ENCODE measurements at places on chromosomes 3 and 15.

DNA sequence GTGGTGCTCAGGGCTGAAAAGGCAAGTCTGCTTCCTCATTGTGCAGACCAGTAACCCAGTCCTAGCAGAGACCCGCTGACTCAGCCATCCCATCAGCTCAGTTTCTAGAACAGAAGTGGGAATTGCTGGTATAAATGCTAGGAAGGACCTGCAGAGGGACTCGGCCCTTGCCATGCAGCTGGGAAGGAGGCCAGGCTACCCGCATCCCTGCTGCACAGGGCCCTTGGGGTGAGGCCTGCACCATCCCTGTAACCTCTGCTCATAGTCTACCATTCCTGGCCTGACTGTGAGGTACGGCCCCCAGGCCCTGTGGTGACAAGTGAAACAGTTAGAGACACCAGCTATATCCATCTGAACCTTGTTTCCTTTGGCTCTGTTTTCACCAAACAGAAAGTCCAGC lies 23.5 kb downstream of the RAB6B start:
- no peak for DNase-seq

DNA sequence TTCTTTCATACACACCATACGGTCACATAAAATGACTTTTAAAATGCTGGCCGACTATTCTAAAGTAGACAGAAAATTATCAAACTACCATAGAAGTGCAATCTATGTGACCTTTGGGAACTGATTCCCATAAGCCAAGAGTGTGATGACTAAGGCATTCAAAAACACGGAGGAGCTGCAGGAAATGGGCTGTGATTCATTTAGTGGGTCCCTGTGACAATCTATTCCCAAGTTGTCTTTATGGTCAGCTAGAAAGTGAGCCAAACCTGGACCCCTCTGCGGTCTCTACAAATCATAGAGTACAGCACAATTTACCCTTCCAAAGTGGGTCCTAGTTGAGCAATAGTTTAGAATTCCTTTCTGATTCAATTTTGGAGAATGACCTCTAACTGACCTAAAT lies 251.5 kb upstream of the CBLB start:
- no peak for DNase-seq

- DNase-seq: no peak
These were observed 24.0 kb upstream of the SLC24A5 start for GRCh38 chr15:48096813-48097212.

- DNase-seq: no peak
These were observed 371.5 kb upstream of the GOLIM4 start for GRCh38 chr3:168467115-168467714.

DNA sequence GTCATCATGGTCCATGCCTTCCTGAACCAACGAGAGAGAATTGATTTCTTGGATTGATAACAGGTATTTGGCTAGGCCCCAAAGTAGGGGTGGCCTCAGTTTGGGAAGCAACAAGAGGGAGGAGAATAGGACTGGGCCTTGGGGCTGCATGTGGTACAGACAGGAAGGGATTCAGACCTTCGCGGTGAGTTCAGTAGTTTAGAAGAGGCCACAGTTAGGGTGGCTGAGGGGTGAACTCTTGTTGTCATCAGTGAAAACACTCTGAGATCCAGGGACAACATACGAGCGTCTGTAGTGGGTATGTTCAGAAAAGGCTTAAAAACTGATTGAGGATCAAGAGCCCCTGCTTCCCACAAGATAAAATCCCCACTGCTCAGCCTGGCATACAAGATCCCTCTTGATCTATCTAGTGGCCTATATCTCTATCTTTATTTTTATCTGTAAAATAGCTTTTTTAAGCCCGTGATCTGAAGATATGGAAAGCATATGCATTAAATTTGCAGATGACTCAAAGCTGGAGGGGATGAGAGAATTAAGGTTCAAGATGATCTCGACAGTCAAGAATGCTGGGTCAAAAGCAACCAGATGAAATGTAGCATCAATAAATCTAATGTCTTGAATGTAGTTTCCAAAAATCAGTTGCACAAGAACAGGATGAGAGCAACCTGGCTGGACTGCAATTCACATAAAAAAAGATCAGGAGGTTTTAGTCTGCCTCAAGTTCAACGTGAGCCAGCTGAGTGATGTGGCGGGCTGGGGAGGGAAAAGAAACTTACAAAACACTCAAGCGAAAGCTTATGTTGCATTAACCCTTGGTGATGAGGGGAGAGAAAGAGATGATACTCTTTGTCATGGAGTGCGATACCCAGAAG lies 221.1 kb upstream of the TLE3 start:
- no peak for DNase-seq

DNA sequence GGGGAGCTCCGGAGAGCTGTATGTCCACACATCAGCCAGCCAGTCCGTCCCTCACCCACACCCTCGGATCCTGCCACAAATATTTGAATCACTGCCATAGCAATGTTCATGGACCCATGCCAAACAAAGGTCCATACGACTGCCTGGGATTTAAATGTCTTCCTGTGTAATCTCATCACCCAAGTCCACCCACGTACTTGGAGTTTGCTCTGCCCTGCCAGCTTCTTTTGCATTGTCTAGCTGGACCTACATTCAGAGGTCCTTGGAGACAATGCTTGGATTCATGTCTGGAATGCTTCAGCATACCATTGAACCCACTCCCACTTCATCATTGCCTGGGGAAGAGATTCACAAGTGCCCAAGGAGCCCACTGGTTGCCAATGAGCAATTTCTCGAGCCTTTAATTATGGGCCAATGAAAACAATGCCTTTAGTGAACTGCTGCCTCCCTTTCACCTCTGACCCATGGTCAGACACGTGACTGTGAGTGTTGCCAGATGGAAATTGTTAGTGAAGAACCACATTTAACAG lies 90.4 kb upstream of the PHLDB2 start:
- DNase-seq: no peak

DNA sequence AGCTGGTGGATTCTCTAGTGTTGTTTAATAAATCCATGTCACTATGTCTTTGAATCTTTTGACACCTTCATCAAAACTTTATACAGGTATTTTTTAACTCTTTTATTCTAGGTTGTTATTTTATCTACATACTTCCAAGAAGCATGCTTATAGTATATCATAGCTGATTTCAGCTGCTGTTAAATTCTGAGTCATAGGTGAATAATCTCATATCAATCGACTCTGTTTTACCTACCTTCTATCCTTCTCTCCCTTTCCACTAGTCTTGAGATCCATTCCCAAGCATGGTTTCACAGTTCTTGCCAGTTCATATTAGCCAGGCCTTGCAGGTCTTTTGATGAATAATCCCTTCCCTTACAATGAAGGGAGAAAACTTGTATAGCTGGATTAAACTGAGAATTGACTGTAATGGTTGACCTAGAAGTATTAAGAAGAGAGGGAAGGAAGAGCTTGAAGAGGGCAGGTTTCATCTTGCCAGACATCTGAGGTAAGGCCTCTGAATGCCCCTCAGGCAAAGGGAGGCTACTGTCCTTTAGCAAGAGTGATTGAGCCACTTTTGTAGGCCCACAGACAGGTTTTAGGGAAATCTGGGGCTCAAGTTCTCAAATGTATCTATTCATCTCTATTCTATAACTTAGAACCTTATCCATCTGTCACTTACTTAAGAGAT lies 146.4 kb downstream of the EPHA6 start:
- DNase-seq: no peak

DNA sequence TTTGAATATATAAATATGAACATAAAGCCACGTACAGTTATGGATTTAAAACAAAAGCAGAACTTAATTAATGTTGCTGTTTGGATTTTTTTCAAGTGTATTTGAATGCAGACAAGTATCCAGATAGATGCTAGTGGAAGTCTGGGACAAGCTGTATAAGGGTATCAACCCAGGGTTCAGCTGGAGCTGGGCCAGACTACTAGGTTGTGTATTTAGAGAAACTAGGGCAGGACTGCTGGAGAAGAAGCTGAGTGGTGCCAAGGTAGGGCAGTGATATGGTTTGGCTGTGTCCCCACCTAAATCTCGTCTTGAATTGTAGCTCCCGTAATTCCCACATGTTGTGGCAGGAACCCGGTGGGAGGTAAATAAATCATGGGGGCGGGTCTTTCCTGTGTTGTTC lies 189.8 kb upstream of the CTDSPL start:
- DNase-seq: no peak

DNA sequence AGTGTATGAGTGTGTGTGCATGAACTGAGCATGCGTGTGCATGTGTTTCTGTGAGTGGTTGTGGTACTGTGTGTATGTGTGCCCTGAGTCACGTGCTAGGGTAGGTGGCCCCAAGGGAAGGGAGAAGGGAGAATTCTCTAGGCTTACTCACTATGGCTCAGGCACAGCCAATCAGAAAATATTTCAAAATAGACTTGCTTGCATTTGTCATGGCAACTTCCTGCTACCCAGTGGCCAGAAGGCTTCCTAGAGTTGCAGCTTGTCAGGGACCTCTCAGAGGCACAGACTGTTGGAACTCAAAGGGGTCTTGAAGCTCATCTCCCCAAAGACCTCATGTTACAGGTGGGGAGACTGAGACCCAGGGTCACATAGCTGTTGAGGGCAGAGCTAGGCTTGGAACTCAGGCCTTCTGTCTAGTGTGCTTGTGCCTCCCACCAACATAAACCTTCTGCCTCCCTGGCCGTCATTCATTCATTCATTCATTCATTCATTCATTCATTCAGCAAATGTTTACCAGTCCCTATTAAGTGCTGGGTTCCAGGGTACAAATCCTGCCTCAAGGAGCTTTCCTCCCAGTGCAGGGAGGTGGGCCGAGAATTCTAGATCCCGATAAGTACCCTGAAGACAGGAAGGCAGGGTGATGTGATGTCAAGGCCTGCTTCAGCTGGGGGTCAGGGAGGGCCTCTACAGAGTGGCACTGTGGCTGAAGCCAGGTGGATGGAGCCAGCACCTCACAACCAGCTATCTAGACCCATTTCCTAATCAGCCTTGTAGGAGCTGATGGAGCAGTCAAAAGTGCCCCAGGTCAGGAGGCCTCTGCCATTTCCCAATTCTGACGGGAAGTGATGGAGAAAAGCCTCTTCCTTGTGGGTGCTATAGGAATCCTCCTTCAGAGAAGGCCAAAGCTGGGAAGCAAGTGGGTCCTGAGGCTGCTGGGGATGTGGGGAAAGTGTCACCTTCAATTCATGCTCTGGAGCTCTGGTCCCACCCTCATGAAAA lies 10.9 kb upstream of the RFT1 start:
- no peak for DNase-seq

GRCh38 chr15:96264351-96264798 lies 66.1 kb upstream of the NR2F2 start:
- no peak for DNase-seq

- no peak for DNase-seq
These were observed 141.9 kb downstream of the P3H2 start for GRCh38 chr3:189978753-189979152.

GRCh38 chr3:149751551-149751950 lies 738 bp downstream of the COMMD2 start:
- no peak for DNase-seq

DNA sequence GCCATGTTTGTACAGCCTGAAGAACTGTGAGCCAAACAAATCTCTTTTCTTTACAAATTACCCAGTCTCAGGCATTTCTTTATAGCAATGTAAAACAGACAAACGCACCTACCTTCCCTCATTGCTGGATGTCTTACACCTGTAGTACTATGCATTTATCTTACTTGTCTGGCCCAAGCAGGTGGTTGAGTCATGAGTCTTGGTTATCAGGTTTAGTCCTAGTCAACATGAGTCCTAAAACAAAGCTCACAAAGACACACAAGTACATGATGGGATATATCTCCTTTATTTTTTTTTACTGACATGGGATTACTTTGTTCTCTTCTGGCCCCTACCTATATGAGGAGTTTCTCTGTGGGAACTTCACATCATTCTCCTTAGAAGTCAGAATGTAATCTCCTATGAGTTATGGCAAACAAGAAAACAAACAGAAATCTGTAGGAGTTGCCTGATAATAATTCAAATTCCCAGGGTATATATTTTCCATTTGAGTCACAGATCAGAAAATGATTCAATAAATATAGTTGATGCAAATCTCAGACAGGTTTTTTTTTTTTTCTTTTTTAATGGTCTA lies 33.6 kb upstream of the PLSCR2 start:
- no peak for DNase-seq

DNA sequence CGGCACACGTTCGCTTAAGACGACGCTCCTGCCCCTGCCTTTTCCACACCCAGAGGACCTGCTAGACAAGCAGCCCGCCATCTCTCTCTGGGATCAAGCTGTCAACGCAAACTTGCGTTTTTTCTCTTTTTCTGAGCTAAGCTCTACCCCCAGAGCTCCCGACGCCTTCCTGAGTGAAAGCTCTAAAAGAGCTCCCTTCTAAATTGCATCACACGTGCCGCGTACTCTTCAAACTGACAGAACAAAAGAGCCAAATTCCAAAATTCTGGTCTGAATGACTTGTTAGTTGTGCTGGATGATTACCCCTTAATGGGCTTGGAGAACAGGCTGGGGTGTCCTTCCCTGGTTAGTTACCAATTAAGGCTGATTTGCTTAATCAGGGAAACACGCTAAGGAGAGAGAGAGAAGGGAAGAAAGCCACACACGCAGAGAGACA lies 81.2 kb downstream of the MDFIC2 start:
- no peak for DNase-seq

DNA sequence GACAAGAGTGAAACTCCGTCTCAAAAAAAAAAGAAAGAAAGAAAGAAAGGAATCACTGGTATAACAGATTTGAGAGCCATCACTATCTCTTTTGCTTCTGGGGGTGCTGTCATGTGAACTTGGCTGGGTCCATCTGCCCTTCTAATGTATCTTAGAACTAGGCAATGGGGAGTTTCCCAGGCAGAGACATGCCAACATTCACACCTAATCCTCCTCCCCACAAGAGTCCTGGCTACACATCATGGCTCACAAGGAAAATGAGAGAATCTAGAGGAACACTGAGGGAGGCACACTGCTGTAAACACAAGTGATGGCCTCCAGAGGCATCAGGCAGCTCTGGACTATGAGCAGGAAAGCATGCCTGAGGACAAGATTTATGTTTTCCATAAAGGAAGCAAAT lies 67.8 kb upstream of the PPP2R3A start:
- DNase-seq: no peak

- DNase-seq: no peak
These were observed 72.3 kb upstream of the ZNF280D start for GRCh38 chr15:56805466-56806147.

- DNase-seq: no peak
These were observed 226.2 kb downstream of the PDCD6IP start for GRCh38 chr3:34024447-34025240.

- DNase-seq: no peak
These were observed 95.4 kb upstream of the ADAMTS9 start for GRCh38 chr3:64783200-64783599.

GRCh38 chr15:100889385-100890050 lies 9.9 kb downstream of the ALDH1A3 start:
- no peak for DNase-seq

- DNase-seq: no peak
These were observed 63.8 kb upstream of the GLCE start for GRCh38 chr15:69096626-69097025.

GRCh38 chr3:46857485-46858341 lies 5.5 kb downstream of the MYL3 start:
- no peak for DNase-seq

GRCh38 chr3:13786811-13787210 lies 93.1 kb downstream of the WNT7A start:
- no peak for DNase-seq
